ENCODE measurements at places on chromosomes 4 and X. TPM values are rescaled to one million over a fixed set of nuclear protein-coding genes. Genes with fewer than 3 reads are reported as not detected.

The SPIN2A gene
- 0.44 TPM for total RNA-seq

The HSFX1 gene
- total RNA-seq: not detected

The PWWP3B gene
- 0.26 TPM for total RNA-seq

The TMPRSS11F gene
- total RNA-seq: not detected

The PLK4 gene
- 8.9 TPM for total RNA-seq

The TRPC3 gene
- not detected for total RNA-seq

The GPR119 gene
- not detected for total RNA-seq

The HSFX4 gene
- total RNA-seq: not detected

The GAGE1 gene
- not detected for total RNA-seq

DNA sequence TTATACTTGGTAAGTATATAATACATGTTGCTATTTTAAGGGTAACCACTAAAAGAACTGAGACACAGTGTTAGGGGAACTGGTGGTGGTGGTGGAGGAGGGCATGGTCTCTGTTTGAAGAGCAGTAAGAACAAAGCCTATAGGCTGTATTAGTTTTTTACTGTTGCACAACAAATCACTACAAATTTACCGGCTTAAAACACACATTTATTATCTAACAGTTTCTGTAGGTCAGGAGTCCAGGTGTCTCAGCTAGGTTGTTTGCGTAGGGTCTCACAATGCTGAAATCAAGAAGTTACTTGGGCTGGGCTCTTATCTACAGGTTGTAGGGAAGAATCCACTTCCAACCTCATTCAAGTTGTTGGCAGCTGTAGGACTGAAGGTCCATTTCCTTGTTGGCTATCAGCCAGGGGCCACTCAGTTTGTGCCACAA lies 52.6 kb downstream of the CASK start:
- DNase-seq: no peak
- H3K4me3 ChIP-seq: no peak overlapping the region
- H3K36me3 ChIP-seq: no peaks in the 10 kb centered on the region
- H3K4me1 ChIP-seq: no peaks in the 10 kb centered on the region
- H3K27ac ChIP-seq: no peak overlapping the region
- peaks cover 21% of the 10 kb centered on the region for H3K27me3 ChIP-seq

DNA sequence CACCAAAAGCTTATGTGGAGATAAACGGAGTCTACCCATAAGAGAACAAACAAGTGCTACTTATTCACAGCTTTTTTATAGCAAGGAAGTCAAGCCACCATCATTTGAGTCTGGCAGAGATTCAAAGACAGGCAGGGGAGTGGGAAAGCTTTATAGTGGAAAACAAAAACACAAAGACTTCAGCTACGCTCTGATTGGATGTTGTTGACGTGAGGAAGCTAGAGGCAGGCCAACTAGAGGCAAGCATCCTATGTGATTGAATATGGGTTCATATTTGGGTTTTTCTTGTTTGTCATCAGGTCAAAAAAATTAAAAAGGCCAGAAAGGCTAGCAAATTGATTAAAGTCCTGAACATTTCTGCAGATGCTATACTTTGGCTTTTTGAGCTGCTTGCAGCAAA lies 719 bp upstream of the TCEAL4 start:
- no peak overlapping the region for H3K27ac ChIP-seq
- DNase-seq: no peak
- peaks cover 17% of the 10 kb centered on the region for H3K36me3 ChIP-seq
- H3K4me3 ChIP-seq: peak overlapping the region; percentile 43
- H3K27me3 ChIP-seq: peaks cover 25% of the 10 kb centered on the region
- H3K4me1 ChIP-seq: peaks cover 7% of the 10 kb centered on the region

DNA sequence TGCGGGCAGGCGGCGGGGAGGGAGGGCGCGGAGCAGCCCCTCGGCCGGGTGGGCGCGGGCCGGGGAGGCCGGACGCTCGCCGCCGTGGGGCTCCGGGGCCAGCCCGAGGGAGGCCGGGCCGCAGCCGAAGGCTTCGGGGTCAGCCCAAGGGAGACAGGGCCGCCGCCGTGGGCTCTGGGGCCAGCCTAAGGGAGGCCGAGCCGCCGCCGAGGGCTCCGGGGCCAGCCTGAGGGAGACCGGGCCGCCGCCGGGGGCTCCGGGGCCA lies 251 bp downstream of the KIAA0232 start:
- no peaks in the 10 kb centered on the region for H3K27me3 ChIP-seq
- peak overlapping the region; percentile 78 for H3K4me3 ChIP-seq
- peaks cover 8% of the 10 kb centered on the region for H3K36me3 ChIP-seq
- DNase-seq: no peak
- no peak overlapping the region for H3K27ac ChIP-seq

DNA sequence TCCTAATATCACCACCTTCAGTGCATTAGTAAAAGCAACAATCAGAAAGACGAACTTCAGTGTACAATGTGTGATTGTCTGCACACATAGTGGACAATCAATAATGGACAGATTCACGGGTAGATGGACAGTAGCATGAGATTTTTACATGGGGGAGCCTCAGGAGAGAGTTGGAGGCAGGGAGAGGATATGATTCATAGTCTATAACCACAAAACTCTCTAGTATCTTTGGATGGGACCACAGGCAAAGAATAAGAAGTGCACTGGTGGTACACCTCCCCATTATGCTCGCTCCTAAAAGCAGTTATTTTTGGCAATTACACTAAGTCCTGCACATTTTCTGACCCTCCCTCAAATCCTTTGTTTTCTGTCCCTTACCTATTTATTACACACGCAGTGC lies 624.4 kb upstream of the ACTRT1 start:
- H3K4me1 ChIP-seq: peaks cover 6% of the 10 kb centered on the region
- DNase-seq: peak; percentile 9
- H3K27me3 ChIP-seq: no peaks in the 10 kb centered on the region
- no peak overlapping the region for H3K27ac ChIP-seq
- no peaks in the 10 kb centered on the region for H3K36me3 ChIP-seq
- no peak overlapping the region for H3K4me3 ChIP-seq

- no peaks in the 10 kb centered on the region for H3K27me3 ChIP-seq
- no peaks in the 10 kb centered on the region for H3K36me3 ChIP-seq
- no peaks in the 10 kb centered on the region for H3K4me1 ChIP-seq
- no peak overlapping the region for H3K4me3 ChIP-seq
- no peak overlapping the region for H3K27ac ChIP-seq
Observed at GRCh38 chr4:149465955-149466354, 349.7 kb downstream of the IQCM start.

- no peaks in the 10 kb centered on the region for H3K36me3 ChIP-seq
- no peaks in the 10 kb centered on the region for H3K27me3 ChIP-seq
- DNase-seq: no peak
- no peak overlapping the region for H3K27ac ChIP-seq
Observed at GRCh38 chr4:107247738-107248137, 211.6 kb upstream of the DKK2 start.

DNA sequence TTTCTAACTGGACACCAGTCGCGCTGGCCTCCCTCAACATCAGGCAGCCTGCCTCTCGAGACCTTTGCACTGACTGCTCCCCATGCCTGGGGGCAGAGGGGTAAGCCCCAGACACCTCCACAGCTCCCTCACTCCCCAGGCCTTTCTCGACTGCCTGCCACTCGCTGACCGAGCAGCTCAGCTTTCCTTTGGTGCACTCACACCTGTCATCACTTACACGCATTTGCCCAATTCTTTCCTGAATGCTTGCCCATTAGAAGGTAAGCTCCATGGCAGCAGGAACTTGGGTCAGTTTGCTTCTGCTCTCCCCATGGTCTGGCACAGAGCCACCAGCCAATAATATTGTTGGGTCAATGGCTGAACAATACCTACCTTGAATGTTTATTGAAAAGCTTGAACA lies 32.2 kb upstream of the PROM1 start:
- no peak overlapping the region for H3K4me3 ChIP-seq
- H3K27me3 ChIP-seq: peaks cover 50% of the 10 kb centered on the region
- H3K36me3 ChIP-seq: no peaks in the 10 kb centered on the region
- no peaks in the 10 kb centered on the region for H3K4me1 ChIP-seq
- no peak for DNase-seq

GRCh38 chr4:73729534-73730165 lies 10.7 kb upstream of the CXCL8 start:
- no peak overlapping the region for H3K27ac ChIP-seq
- no peaks in the 10 kb centered on the region for H3K27me3 ChIP-seq
- peaks cover 6% of the 10 kb centered on the region for H3K36me3 ChIP-seq
- H3K4me3 ChIP-seq: no peak overlapping the region

- H3K4me1 ChIP-seq: peaks cover 5% of the 10 kb centered on the region
- H3K27ac ChIP-seq: no peak overlapping the region
- H3K27me3 ChIP-seq: no peaks in the 10 kb centered on the region
- peak; percentile 58 for DNase-seq
- H3K4me3 ChIP-seq: no peak overlapping the region
Observed at GRCh38 chr4:106502106-106502699, 133.6 kb upstream of the GIMD1 start.

DNA sequence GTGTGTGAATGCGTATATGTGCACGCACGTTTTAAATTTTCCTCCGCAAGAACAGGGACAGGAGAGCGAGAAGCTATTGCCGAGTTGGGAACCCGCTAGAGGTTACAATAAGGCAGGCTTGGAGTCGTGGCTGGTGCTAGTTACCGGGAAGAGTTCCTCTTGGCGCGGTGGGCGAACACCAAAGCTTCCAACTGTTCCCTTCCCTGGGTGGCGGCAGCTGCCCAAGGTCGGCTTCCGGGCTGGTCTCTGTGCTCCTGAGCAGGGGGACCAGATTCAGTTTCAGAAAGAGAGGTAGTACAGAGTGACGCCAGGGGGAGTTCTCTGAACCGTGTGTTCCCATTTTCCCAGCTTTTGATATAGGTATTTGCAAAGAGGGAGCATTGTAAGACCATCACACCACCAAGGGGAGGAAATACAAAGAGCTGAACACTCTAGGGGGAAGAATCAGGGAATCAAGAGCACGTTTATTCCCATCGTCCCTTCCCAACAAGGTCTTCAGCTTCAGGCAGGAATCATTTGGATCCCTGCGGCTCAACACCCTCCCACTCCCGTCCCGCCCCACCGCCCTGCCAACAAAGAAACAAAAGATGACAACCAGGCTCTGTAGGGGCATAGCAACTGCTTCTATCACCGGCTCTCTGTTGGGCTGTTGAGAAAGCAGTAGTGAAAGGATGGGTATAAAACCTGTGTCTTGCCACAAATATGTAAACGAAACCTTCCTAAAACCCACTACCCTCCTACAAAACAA lies 113.6 kb upstream of the TEX13C start:
- H3K4me3 ChIP-seq: peak overlapping the region; percentile 77
- no peaks in the 10 kb centered on the region for H3K36me3 ChIP-seq
- peaks cover 5% of the 10 kb centered on the region for H3K4me1 ChIP-seq
- no peak for DNase-seq

- no peaks in the 10 kb centered on the region for H3K36me3 ChIP-seq
- no peak overlapping the region for H3K4me3 ChIP-seq
- no peaks in the 10 kb centered on the region for H3K27me3 ChIP-seq
- DNase-seq: no peak
Observed at GRCh38 chr4:184369871-184370270, 104.5 kb downstream of the IRF2 start.

DNA sequence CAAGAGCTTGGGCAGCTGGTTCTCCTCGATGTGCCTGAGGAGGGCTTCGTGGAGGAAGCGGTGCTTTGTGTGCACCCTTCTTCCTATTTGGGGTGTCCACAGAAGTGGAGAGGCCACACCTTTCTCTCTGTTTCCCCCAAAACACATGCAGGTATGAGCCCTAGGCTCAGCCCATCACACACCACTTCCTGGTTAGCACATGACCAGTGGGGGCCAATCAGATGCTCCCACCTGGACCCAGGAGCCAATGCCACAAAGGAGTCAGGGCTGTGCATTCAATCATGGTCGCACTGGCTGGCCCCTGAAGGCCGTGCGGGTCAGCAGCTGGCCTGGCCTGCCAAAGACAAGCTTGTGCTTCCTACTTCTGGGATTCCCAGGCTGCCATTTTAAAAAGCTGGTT lies 51.4 kb downstream of the PPP2R2C start:
- DNase-seq: no peak
- no peak overlapping the region for H3K4me3 ChIP-seq
- no peaks in the 10 kb centered on the region for H3K36me3 ChIP-seq
- no peaks in the 10 kb centered on the region for H3K27me3 ChIP-seq

DNA sequence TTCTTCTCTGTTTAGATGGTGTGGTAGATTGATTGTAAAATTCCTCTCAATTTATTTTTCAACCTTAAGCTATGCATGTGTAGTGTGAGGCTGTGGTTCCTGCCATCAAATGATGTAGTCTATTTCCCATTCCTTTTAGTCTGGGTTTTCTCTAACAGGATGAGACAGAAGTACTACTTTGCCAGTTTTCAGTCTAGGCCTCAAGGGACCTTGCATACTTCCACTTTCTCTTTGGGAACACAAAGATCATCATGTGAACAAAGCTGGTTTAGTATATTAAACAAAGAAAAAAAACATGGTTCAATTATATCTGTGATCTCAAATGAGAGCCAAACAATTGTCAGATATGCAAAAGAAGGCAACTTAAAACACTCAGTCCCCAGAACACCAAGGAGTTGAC lies 1284.0 kb downstream of the RAPGEF2 start:
- no peak for DNase-seq
- H3K36me3 ChIP-seq: no peaks in the 10 kb centered on the region
- no peaks in the 10 kb centered on the region for H3K4me1 ChIP-seq
- H3K27me3 ChIP-seq: no peaks in the 10 kb centered on the region

- no peaks in the 10 kb centered on the region for H3K27me3 ChIP-seq
- no peak overlapping the region for H3K4me3 ChIP-seq
- DNase-seq: no peak
- no peak overlapping the region for H3K27ac ChIP-seq
Observed at GRCh38 chr4:183675625-183676024, 16.5 kb downstream of the TRAPPC11 start.

GRCh38 chrX:118551426-118551825 lies 55.8 kb downstream of the DOCK11 start:
- H3K27ac ChIP-seq: peak overlapping the region; percentile 31
- H3K27me3 ChIP-seq: peaks cover 26% of the 10 kb centered on the region
- peaks cover 6% of the 10 kb centered on the region for H3K4me1 ChIP-seq
- H3K4me3 ChIP-seq: no peak overlapping the region
- H3K36me3 ChIP-seq: no peaks in the 10 kb centered on the region

DNA sequence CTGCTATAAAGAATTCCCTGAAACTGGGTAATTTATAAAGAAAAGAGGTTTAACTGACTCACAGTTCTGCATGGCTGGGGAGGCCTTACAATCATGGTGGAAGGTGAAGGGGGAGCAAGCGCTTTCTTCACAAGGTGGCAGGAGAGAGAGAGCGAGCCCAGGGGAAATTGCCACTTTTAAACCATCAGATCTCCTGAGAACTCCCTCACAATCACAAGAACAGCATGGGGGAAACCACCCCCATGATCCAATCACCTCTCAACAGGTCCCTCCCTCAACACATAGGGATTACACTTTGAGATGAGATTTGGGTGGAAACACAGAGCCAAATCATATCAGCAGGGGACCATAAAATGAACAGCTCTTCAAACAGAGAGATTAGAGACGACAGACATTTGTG lies 198.6 kb downstream of the MAGEB5 start:
- no peak overlapping the region for H3K27ac ChIP-seq
- no peaks in the 10 kb centered on the region for H3K4me1 ChIP-seq
- no peak for DNase-seq
- H3K36me3 ChIP-seq: no peaks in the 10 kb centered on the region
- H3K27me3 ChIP-seq: no peaks in the 10 kb centered on the region
- no peak overlapping the region for H3K4me3 ChIP-seq
